ENCODE measurements at places on chromosomes 7 and 10.

- DNase-seq = no peak
Observed at GRCh38 chr10:60282771-60283353, 106.8 kb downstream of the ANK3 start.

- no peak for DNase-seq
Observed at GRCh38 chr7:92131764-92132330, 2.4 kb downstream of the CYP51A1 start.

DNA sequence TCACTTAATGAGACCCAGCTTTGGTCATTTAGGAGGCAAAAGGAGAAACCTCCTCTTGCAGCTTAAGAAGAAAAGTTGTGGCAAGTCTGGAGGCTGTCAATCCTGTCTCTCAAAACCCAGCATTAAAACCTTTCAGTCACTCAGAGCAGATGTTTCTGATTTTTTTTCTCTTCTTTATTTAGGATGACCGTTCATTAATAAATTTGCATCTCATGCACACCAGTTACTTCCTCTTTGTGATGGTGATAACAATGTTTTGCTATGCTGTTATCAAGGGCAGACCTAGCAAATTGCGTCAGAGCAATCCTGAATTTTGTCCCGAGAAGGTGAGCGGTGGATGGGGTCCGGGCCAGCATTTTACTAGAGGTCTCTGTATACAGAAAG is 32.0 kb downstream of the TMEM248 start:
- no peak for DNase-seq

GRCh38 chr7:44922351-44922694 is 37.0 kb upstream of the PURB start:
- DNase-seq = no peak

- no peak for DNase-seq
Observed at GRCh38 chr10:35705671-35706070, 63.6 kb upstream of the FZD8 start.

DNA sequence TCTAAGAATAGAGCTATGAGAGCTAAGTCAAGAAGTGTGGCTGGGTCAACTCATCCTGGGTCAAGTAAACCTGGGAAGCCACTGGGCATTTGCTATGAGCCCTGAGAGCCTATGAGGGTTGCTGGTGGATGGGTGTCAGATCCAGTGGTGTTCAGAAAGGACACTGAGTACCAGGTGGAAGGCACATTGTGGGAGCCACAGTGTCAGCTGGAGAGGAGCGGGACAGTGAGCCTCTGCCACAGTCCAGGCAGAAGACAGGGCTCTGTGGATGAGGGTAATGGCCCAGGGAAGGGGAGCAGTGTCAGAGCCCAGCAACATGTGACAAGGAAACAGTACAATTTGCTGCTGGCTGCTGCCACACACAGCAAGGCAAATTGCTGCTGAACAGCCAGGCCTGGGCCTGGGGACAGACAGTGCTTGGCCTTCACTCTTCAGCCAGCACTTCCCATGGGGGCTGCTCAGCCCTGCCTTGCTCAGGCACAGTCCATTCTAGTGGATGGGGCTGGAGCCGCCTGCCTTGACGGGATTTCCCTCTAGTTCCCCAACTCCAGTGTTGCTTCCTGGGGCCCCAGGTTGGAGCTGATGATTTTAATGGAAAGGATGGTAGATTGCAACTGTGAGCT is 90.9 kb upstream of the CHST15 start:
- DNase-seq = no peak

- DNase-seq = no peak
Observed at GRCh38 chr10:15137036-15137359, 31.5 kb downstream of the NMT2 start.

DNA sequence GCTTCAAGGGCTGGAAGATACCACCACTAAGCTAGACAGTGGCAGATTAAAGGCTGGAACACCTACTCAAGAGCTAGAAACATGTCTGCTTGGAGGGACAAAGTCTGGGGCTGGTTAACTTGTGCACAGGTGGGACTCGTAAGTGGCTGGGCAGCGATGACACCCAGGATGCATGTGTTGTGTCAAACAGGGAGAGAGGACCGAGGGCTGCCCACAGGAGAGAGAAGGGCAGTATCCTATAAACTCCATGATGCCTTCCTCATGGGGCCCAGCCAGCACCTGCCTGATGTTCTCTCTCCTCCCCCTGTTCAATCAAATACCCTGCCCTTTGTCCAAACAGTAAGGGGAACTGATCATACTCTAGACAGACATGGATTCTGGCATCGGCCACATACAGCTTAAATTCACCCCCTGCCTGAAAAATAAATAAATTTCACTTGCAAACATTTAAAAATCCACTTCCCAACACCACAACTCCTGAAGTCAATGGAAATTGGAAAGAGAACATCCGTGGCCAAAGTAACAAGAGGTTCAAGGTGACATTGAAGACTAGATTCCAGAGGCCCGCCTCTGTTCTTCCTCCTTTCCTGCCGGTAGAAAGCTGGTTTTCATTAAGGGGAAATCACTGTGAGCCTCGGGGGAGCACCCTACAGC is 50.6 kb downstream of the CHST15 start:
- DNase-seq = no peak

- DNase-seq = no peak
Observed at GRCh38 chr7:157784979-157785441, 448.2 kb downstream of the DNAJB6 start.

- DNase-seq = no peak
Observed at GRCh38 chr10:127738512-127739424, 1.8 kb downstream of the FOXI2 start.

- DNase-seq = no peak
Observed at GRCh38 chr7:27585781-27586447, 76.8 kb downstream of the HIBADH start.

GRCh38 chr10:103752680-103753248 is 102.6 kb downstream of the SH3PXD2A start:
- DNase-seq = no peak

Data from CD4-positive, alpha-beta T cell treated with Interleukin-6 at 100 ng/mL for 8 hours (primary cell).